Activated T-cell treated with anti-CD3 and anti-CD28 coated beads for 1 hour (primary cell): ENCODE measurements at places on chromosomes 6 and 20.

GRCh38 chr20:58160451-58161061, 67.9 kb downstream of the ANKRD60 start:
- DNase-seq: no peak

DNA sequence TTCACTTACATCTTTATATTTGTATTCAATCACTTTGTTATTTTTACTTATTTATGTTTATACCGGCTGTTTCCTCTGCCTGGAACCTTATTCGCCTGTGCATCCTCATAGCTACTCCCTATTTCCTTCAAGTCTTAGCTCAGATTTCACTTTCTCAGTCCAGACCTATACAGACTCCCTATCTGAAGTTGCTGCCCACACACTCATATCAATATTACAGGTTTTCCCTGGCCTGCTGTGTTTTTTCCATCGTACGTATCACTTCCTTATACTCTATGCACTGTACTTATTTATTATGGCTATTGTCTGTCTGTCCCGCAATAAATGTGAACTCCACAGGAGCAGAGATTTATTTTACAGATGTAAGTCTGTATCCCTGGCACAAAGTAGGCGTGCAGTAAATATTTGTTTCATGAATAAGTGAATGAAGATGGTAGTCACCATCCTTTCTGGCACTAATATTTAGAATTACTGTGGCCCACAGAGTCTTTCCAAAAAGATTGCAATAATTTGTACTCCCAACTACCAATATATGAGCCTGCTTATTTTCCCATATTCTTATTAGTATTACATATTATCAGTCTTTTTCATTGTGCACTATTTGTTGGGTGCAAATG, 64.9 kb downstream of the TNFAIP3 start:
- DNase-seq: no peak

- DNase-seq: no peak
These were observed 34.3 kb downstream of the NCOA3 start for GRCh38 chr20:47535994-47536393.

DNA sequence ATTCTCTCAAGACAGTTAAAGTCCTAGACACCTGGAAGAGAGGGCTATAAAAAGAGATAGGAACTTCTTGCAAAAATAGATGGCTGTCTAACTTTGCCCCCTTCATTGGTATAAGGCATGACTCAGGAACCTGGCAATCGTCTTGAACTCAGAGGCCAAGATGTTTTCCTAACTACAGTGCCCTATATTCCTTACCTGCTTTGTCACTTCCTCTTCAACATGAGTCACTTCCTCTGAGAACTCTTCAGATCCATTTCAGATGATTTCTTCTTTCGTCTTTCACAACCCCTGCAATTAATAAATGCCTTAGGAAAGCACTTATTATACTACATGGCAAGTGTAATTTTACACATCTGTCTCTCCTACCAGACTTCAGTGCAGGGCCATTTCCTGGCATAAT, 83.5 kb downstream of the HAO1 start:
- DNase-seq: no peak

DNA sequence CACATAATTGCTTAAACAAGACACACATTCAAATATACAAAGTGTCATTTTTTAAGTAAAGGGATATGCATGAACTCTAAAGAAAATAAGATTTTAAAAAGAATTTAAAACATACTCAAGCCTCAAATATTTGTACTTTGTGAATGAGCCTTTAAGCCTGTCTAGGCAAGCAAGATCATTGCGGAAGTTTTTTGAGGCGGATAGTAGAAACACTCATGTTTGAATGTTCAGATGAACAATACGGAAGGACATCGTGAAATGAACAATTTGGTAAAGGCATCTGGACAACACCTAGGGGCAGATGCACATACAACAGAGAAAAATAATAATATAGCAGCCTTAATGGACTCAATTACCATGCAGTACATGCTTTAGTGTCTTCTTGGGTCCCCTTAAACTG, 928.9 kb downstream of the TFAP2A start:
- no peak for DNase-seq

DNA sequence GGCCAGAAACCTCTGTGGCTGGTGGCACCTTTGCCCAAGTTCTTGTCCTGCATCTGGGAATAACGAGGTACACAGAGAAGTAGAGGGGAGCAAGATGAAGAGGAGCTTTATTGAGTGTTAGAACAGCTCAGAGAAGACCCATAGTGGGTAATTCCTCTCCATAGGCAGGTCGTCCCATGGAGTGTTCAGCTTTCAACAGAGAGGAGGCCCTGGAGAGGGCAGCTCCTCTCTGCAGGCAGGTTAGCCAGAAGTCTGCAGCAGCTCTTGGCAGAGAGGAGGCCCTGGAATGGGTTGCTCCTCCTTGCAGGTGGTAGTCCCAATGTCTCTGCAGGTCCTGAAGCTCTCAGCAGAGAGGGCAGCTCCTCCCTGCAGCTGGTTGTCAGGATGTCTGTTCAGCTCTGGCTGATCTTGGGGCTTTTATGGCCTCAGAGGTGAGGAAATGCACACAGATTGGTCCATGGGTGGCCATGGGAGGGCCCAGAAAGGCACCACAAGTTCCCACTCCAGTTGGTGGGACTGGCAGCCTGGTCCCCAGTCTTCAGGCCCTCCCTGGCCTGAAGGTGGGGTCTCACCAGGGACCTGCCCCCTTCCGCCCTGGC, 89.0 kb downstream of the IPCEF1 start:
- no peak for DNase-seq

- DNase-seq: no peak
These were observed 394.0 kb downstream of the LAMA2 start for GRCh38 chr6:129276986-129277385.
